Globus pallidus (tissue), 1 donor: ENCODE measurements at places on chromosomes 1 and 21.

GRCh38 chr1:53391982-53392381 lies 64.1 kb upstream of the LRP8 start:
- no peak for DNase-seq

GRCh38 chr1:46488343-46489168 lies 1.1 kb upstream of the DMBX1 start:
- no peak for DNase-seq

DNA sequence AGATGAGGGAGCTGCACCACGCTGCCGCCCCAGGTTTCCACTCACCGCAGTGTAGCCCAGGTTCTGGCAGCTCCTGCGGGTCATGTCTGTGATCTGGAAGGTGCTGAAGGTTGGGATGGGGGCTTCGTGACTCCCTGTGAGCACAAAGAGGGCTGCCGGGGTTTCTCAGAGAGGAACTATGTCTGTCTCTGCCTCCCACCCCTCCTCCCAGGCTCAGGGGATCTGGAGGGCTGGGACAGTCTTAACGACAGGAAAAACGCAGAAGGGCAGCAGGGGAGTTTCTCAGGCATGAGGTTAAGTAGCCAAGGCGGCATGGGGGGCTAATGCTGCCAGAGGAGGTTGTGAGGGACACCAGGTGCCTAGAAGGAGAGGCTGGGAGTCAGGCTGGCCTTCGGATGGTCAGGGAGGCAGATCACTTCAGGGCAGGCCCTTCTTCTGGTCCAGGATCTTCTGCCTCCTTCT lies 656 bp downstream of the SH2D2A start:
- DNase-seq = no peak

DNA sequence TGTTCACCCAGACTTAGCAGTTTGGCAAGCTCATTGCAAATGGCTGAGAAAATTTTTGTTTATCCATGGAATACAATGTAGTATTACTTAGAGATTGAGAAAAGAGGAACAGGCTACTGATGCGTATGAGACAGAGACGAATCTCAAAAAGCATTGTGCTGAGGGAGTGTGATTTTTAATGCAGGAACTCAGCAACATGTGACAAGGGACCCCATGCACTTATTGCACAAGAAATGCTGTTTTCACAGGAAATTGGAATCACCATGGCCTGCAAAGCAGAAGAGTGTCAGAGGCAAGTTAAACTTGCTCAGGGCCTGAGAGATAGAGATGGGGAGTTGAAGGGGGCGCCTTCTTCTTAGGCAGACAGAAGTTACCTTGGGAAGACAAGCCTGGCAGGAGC lies 32.6 kb upstream of the TLR5 start:
- peak; percentile 56 for DNase-seq

- DNase-seq = no peak
Measured at GRCh38 chr1:167676205-167676915, 45.4 kb upstream of the MPZL1 start.

- DNase-seq = no peak
Measured at GRCh38 chr1:36866169-36866814, 168.0 kb downstream of the GRIK3 start.

DNA sequence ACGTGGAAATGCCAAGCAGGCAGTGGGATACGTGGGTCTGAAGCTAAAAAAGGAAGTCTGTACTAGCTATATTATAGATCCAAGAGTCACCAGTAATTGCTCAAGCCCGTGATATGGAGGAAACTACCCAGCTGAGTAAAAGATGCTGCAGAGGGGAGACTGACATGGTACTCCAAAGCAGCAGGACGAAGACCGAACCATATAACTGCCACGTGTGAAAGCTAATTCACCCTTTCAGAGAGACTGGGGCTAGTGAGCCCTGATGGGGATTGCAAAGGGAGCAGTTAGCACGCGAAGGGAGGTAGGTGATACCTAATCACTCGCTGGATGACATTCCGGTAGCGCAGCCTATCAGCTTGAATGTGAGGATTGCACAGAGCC lies 316 bp downstream of the AP4B1 start:
- no peak for DNase-seq

DNA sequence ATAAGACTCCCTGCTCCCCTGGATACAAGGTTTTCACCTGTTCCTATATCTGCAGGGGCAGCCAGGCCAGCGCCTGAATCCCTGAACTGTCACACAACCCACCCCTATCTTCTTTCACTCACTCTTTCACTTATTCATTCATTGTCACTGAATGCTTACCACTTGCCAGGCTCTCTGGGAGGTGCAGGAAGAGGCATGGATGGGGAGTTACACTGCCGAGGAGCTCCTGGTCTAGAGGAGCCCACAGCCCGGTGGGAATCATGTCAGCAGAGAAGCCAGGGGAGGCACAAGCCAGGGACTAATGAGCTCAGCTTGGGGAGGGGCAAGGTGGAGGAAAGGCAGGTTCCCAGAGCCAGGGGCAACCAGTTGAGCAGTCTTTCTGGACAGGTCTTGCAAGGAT lies 155.8 kb downstream of the TRABD2B start:
- DNase-seq = no peak

DNA sequence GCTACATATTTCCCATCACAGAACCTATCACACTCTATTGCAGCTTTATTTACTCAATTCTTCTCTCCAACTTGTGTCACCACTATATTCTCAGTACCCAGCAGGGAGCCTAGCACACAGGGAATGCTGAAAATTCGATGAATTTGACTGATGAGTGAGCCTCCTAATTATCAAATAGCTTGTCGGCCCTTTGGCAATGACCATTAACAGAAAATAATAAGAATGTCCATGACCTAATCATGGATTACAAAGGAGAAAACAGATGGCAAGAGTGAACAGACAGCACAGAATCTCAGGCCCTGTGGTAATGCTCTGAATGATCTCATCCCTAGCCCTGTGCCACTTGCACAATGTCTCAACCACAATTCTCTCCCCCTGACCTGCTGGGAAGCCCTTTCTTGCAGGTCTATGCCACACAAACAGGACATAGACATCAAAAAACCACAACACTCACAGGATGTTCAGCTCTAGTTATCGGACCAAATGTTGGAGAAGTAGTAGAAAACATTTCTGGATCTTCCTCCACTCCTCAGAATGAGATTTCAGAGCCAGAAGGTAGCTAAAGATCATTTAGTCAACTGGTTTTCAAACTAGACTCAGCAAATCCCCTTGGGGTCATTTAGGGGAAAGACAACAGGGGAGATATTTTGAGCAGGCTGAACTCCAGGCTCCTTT lies 68.4 kb downstream of the LUZP1 start:
- DNase-seq = no peak
